ENCODE measurements at places on chromosomes 3 and 15.

- no peak for DNase-seq
Measured at GRCh38 chr15:63573533-63573932, 23.7 kb upstream of the FBXL22 start.

DNA sequence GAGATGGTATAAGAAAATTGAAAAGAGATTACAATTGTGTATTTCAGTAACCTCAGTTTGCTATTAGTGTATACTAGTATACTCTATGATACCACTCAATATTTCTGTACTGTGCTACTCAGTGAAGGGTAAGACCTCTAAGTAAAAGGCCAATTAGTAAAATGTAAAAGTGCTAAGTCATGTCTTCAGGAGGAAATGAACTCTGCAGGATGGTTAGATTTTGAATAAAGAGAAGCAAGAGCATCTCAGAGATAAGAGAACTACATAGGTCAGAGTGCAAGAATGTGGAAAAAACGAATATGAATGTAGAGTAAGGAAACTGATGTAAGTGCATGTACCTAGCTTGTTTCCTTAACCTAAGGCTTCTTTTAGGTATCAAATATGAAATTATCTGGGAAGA is 796.6 kb upstream of the GBE1 start:
- no peak for DNase-seq

GRCh38 chr15:60204131-60204885 is 193.5 kb downstream of the ANXA2 start:
- no peak for DNase-seq

DNA sequence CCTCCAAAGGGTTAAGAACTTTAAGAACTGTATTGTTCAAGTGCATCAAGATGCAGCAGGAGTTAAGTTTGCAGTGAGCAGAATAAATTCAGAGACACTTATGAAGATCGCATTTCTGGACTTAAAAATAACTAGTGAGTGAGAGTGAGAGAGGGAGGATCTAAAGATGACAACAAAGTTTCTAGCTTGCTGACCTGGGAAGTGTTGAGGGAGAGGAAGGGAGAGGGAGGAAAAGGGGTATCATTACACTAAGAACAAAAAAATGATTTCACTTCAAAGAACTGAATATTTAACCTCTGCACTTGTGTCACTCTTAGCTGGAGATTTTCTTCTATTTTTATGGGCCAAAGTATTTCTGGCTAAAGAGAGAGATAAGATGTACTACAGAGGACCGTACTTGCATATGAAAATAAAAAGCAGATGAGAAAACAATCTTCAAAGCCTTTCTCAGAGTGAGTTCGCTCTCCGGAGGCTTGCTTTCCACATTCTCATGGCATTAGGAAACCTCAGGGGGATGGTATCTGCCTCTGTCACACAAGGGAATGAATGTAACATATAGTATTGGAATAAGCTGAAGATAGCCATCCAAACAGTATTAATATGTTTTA is 91.4 kb upstream of the TJP1 start:
- DNase-seq, result no peak

DNA sequence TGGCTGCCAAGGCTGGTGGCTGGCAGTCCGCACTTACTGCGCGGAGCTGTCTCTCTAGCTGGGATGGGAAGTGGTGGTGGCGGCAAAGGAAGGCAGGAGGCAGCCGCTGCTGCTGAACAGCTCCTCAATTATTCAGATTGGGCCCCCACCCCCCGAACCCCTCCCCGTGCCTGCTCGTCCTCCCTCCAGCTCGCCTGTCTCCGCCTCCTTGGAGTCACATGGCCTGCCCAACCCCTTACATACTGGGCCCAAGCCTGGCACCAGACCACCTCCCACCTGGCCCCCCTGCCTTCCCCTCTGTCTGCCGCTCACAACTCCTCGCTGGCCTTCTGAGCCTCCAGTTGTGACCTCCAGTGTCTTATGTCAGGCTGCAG is at the start of gene SLC7A14:
Gene SLC7A14, minus strand, starts transcription at position 139 of the 374 bp plus-strand sequence. CDS start 59,139 bp downstream, outside the sequence.
- DNase-seq, result no peak

Data from stimulated activated CD4-positive, alpha-beta T cell treated with anti-CD3 and anti-CD28 coated beads, Interleukin-2, amount 100 ng/mL, for 4 hours (primary cell).